Heart right ventricle (tissue), 16 donors: ENCODE measurements at places on chromosomes 2 and 18. TPM values are rescaled to one million over a fixed set of nuclear protein-coding genes. Genes with fewer than 3 reads are reported as not detected.

Gene HOXD4
- total RNA-seq: 0.21 TPM

Gene IL36B
- not detected for total RNA-seq

Gene CCDC74A
- 0.67 TPM for total RNA-seq

Gene LIMS4
- total RNA-seq: 3.3 TPM
